Astrocyte of the cerebellum (primary cell): ENCODE measurements at places on chromosomes 5 and 9.

DNA sequence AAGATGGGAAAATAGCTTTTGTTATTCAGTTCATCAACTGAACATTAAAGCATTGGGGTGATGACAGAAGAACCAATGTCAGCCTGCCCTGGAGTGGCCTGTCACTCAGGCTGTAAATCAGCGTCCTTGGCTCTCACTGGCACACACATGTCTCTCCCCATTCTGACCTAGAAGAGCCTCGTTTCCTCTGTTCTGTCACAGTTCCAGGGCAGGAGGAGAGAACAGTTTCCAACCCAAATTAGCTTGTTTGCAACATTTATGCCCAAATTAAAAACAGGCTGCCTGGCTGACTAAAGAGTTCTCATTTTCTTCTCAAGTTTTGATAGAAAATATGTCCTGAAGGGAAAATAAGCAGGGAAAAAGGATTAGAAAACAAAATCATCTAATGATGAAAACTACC, 520.1 kb downstream of the CHSY3 start:
- DNase-seq: no peak

DNA sequence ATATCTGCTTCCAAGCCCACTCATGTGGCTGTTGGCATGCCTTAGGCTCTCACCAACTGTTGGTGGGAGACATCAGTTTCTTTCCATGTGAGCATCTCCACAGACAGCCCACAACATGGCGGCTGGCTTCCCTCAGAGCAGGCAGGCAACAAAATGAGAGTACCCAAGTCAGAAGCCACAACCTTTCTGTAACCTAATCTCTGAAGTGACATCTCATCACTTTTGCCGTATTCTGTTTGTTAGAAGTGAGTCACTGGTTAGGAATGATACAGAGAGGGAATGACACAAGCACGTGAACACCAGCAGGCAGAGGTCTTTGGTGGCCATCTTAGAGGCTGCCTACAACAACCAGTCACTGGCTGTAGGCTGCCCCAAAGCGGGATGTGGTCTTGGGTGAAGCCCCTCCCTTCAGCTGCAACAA, 88.6 kb upstream of the RASGRF2 start:
- DNase-seq: peak; percentile 11

DNA sequence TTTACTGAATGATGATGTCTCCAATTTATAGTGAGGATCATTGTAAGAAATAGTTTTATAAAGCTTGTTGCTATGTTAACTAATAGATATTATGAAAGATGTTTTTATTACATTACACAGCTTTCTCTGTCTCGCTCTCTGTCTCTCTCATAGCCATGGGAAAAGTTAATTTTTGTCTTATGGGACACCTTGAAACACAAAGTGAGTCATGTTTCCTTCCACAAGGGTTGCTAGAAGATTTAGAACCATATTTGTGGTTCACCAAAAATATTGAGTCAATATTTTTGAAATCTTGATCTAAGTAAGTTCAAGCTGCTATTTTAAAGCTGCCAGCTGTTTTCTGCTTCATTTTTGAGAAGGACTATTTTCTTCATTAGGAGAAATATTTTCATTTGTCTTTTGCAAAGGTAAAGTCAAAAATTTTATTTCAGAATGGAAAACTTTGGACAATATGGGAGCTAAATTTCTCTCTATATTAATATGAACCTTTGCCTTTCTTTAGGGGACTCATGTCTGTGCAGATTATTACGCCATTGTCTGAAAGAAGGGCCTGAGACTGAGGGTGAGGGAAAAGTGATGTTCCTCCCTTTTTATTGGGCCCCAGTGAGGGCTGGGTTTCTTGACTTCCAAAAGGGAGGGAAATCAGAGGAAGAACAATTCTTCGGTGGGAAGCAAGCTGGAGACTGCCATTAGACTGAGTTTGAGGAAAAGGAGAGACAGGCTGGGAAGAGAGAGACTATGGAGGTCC, 87.9 kb upstream of the SLC24A2 start:
- no peak for DNase-seq

- no peak for DNase-seq
These were observed 6.4 kb downstream of the LMBRD2 start for GRCh38 chr5:36145311-36145710.

- no peak for DNase-seq
These were observed 51.0 kb upstream of the IFNK start for GRCh38 chr9:27473111-27473529.

DNA sequence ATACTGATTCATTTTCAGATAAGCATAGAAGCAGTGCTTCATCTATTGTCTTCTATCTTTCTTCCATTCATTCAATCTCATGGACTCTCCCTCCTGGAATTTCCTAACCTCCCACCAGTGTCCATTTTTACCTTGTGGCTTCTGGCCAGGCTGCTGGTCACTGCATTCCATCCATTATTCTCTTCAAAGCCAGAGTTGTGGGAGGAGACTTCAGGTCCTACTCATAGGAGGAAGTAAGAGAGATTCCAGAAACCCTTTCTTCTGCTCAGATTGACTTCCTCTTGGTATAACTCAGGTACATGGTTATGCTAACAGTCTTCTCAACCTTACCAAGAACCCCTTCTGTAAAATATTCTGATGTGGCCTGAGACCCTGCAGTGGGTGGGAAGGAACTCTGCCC, 153.3 kb upstream of the SLC12A2 start:
- peak; percentile 34 for DNase-seq

- no peak for DNase-seq
These were observed 45.5 kb downstream of the CTSL start for GRCh38 chr9:87771316-87772006.

- no peak for DNase-seq
These were observed 45.0 kb downstream of the IRF1 start for GRCh38 chr5:132445640-132445923.

DNA sequence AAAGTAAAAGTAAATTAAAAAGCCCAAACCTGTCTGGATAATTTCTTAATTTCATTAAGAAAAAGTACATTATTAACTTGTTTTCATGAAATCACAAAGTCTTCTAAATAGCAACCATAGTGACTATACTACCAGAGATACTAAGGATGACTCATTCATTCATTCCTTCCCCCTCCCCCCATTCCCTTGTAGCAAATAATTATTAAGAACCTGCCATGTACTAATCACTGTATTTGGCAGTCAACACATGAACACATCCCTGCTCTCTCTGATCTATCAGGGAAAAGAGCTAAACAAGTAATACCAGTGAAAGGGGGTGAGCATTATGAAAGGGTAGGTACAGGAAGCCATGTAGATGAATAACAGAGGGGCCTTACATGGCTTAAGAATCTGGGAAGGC, 203.9 kb downstream of the CWC27 start:
- DNase-seq: no peak

GRCh38 chr9:37102486-37102885, 17.9 kb upstream of the ZCCHC7 start:
- DNase-seq: no peak

- DNase-seq: peak; percentile 95
These were observed 66.6 kb downstream of the C9orf152 start for GRCh38 chr9:110141227-110141793.

GRCh38 chr9:36063804-36064447, 27.2 kb downstream of the RECK start:
- DNase-seq: no peak

GRCh38 chr9:101383361-101383760, 1.4 kb downstream of the BAAT start:
- DNase-seq: no peak

GRCh38 chr9:106752581-106752980, 110.4 kb upstream of the ZNF462 start:
- DNase-seq: no peak
